CD4-positive, alpha-beta T cell treated with Interleukin-12 subunit alpha and Interleukin-12 subunit beta, for 1 hour (primary cell): ENCODE measurements at places on chromosomes 7 and 10.

DNA sequence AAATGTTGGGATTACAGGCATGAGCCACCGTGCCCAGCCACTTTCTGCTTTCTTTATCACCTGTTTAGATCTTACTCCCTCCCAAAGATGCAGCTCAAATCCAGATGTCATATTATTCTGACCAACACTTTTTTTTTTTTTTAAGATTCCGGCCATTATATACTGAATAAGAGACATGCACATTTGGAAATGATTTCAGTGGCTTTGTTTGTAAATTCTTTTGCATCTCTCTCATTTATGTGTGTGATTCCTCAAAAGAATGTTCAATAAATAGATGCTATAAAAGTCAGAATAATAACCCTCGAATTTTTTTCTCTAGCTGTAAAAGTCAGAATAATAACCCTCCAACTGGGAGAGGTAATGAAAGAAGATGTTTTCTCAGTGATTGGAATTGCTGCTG is 25.4 kb downstream of the HECW1 start:
- no peak for DNase-seq

GRCh38 chr7:18708204-18708603 is 212.7 kb downstream of the HDAC9 start:
- no peak for DNase-seq

DNA sequence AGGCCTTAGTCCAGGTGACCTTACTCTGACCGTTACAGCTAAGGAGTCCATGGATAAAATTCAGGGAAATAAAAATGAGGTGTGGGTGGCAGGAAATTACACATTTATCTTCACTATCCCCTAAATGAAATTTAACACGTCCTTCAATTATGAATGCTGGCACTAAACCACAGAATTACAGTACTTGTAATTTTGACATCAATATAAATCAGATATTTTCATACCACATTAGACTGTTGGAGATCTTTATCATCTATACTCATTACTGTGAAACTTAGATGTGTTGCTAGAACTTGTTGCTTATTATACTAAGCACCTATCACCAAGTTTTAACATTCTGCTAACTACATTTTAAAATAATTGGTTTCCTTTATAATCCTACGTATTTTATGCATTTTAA is 51.1 kb downstream of the IGF2BP3 start:
- DNase-seq = no peak

DNA sequence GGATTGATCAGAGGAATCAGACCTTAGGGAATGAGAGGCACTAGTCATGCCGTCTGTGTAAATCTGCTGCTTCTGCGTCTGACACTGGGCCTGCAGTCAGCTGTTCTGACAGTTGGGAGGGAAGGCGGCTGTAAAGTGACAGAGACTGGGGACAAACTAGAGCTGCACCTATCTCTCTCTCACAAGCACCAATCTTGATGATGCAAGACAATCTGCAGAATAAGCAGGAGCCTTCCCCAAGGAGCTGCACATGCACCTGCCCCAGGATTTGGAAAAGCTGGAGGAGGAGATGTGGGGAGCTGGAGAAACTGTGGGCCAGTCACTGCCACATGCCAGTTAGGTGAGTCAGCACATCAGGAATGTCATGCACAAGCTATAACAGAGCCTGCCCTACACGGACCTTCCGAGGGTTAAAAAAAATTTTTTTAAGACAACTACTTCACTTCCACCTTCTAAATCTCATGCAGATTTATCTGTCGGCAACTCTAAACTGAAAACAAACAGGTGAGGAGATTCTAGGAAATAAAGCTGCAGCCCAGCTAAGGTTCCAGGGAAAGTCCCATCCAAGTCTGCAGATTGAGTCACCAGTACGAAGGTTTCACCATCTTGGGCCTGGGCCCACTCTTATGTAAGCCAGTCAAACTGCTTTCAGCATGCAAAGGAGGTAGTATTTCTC is 39.2 kb downstream of the ENO4 start:
- DNase-seq = no peak

GRCh38 chr7:124689523-124689922 is 76.1 kb downstream of the GPR37 start:
- DNase-seq = no peak

- no peak for DNase-seq
Measured at GRCh38 chr10:30430544-30431298, 3.3 kb upstream of the MAP3K8 start.

- no peak for DNase-seq
Measured at GRCh38 chr10:60155099-60155877, 234.4 kb downstream of the ANK3 start.

DNA sequence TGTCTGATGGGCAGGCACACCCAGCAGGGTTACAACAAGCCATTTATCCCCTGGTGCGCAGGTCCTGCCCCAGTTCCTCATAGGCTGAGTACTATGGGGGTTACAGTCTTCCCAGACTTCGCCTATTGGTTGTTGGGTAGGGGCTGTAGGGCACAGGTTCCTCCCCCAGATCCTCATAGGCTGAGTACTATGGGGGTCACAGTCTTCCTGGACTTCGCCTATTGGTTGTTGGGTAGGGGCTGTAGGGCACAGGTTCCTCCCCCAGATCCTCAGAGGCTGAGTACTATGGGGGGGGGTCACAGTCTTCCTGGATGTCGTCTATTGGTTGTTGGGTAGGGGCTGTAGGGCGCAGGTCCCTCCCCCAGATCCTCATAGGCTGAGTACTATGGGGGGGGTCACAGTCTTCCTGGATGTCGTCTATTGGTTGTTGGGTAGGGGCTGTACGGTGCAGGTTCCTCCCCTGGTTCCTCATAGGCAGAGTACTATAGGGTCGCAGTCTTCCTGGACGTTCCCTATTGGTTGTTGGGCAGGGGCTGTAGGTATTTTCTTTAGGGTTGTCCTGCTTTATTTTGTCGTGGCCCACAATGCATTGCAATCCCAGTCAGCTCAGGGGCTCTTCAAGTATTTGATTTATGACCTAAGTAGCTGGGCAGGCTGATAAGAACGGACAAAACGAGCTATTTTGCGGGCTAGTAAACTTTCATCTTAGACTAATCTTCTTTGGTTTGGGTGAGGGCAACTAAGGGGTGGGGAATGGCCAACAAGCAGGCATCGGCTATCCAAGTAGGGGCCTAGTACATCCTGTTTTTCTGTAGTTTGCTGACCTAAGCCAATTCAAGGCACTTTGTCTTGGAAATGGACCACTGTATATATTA is 3.4 kb downstream of the LRRC27 start:
- DNase-seq = peak; percentile 20

DNA sequence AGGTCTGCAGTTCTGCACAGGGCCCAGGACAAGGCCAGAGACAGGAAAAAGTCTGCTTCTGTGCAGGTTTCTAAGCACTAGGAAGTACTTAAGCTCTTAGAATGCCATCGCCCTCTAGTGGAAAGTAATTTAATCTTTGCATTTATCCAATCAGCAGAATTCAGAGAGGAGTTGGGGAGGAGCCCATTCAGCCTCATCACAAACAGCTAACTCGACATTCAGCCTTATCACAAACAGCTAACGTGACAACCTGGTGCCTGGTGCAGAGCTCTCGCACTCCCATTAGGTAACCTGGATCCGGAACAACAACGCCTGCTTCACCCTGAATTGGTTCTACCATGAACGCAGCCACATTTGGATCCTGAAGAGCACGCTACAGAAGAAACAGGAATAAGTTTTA is 15.2 kb downstream of the OAT start:
- DNase-seq = peak; percentile 75

- DNase-seq = no peak
Measured at GRCh38 chr10:93065675-93066543, 5.3 kb downstream of the CYP26C1 start.
